ENCODE measurements at places on chromosomes 4 and X.

DNA sequence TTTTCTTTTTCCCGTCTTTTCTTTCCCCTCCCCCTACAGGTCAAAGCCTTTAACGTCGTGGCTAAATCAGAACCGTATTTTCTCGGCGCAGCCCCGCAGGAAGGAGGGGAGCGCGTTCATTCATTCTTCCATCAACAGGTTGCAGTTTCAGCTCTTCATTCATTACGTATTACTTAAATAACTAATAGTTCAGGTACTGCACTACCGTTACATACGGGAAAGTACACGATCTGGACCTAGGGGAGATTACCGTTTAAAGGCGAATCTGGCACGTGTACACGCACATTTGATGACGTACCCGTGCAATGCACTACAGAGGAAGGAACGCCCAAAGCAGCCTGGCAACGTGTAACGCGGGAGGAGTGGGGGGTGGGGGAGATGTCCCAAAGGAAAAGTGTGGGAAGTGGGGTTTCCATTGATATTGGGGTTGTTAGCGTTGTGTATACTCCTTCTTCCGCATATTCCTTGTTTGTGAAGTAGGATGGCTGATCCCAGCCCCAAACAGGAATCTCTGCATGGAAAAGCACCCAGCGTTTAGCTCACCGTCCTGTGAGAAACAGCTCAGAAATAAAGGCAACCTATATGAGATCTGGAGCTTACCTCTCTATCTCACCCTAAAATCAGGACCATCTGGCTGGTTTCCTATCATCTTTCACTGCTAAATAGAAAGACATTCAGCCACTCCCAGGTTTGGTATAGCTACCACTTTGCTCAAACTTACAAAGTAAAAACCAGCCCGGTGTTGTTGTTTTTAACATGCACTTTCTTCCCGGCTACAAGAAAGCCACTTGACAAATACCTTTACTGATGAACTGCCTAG, 585 bp upstream of the SEC24D start:
- H3K4me1 ChIP-seq: peaks cover 12% of the 10 kb centered on the region
- H3K4me3 ChIP-seq: peak overlapping the region; percentile 86
- H3K36me3 ChIP-seq: peaks cover 6% of the 10 kb centered on the region

DNA sequence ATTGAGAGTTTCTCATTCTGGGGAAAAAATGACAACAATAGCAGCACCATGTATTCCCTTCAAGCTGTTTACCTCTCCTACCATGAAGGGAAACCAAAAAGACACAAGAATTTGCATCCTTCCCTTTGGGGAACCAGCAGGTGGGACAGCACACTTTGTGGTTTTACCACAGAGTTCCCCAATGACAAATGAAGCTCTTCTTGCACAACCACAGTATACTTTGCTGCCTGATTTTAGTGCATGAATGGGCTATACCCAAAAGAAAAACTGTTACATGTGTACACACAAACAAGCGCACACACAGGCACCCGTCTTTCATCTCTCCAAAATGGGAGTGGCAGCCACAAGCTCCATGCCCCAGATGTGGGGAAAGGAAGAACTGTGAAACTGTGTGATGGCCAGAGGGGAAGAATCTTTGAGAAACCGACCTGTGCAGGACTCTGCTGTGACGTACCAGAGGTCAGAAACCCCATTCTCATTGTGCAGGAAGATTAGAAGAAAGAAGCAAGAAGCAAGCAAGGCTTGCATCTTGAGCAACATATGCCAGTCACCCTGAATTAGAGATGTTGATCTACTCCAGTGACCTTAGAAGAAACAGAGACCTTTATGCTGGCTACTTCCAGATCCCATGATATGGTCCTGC, 2.7 kb upstream of the MAML3 start:
- peak overlapping the region; percentile 46 for H3K27ac ChIP-seq
- H3K27me3 ChIP-seq: peaks cover 19% of the 10 kb centered on the region

GRCh38 chr4:158799013-158799770, 30.4 kb downstream of the FNIP2 start:
- no peak overlapping the region for H3K27ac ChIP-seq
- H3K4me1 ChIP-seq: no peaks in the 10 kb centered on the region
- H3K36me3 ChIP-seq: no peaks in the 10 kb centered on the region
- no peak overlapping the region for H3K4me3 ChIP-seq
- no peaks in the 10 kb centered on the region for H3K27me3 ChIP-seq

GRCh38 chrX:126065901-126066660, 100.0 kb downstream of the DCAF12L2 start:
- no peaks in the 10 kb centered on the region for H3K27me3 ChIP-seq
- DNase-seq: no peak
- no peaks in the 10 kb centered on the region for H3K4me1 ChIP-seq
- no peak overlapping the region for H3K27ac ChIP-seq

GRCh38 chrX:132716006-132716405, 227.2 kb upstream of the MBNL3 start:
- H3K4me3 ChIP-seq: no peak overlapping the region
- H3K27ac ChIP-seq: no peak overlapping the region
- no peaks in the 10 kb centered on the region for H3K36me3 ChIP-seq
- no peak for DNase-seq

GRCh38 chr4:37674439-37674838, 11.7 kb downstream of the RELL1 start:
- no peak overlapping the region for H3K4me3 ChIP-seq
- peaks cover 35% of the 10 kb centered on the region for H3K4me1 ChIP-seq
- DNase-seq: no peak
- H3K27ac ChIP-seq: no peak overlapping the region
- H3K27me3 ChIP-seq: no peaks in the 10 kb centered on the region
- no peaks in the 10 kb centered on the region for H3K36me3 ChIP-seq

DNA sequence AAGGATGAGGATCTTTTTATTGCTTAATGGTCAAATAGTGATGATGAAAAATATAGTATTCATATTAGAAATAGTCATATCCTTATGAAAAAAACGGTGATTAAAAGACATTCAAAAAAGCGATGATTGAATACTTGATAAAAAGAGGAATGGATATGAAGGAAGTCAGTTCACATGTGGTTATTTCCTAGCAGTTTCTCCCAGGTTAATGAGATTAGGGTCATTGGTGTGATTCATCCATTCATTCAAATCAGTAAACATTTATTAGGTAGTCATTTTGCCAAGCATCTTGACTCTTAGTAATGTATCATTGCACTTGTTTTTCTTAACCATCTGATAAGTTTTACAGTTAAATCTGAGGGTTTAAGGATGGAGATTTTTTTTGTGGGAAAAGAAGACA, 294.1 kb downstream of the ARHGAP24 start:
- no peaks in the 10 kb centered on the region for H3K4me1 ChIP-seq
- no peak for DNase-seq
- no peak overlapping the region for H3K27ac ChIP-seq
- no peak overlapping the region for H3K4me3 ChIP-seq

- no peaks in the 10 kb centered on the region for H3K36me3 ChIP-seq
Observed at GRCh38 chr4:137032222-137032621, 500.1 kb downstream of the PCDH18 start.
